ENCODE measurements at places on chromosomes 1 and 21. TPM values are rescaled to one million over a fixed set of nuclear protein-coding genes. Genes with fewer than 3 reads are reported as not detected.

Gene TNNI3K
- 2.8 TPM for total RNA-seq

GRCh38 chr1:46697053-46697452, 21.9 kb downstream of the EFCAB14 start:
- no peak for DNase-seq

Gene ALG14
- 6.2 TPM for total RNA-seq

Gene MARCKSL1
- 17.9 TPM for total RNA-seq

GRCh38 chr1:226355669-226356551, 46.9 kb upstream of the LIN9 start:
- DNase-seq = no peak

DNA sequence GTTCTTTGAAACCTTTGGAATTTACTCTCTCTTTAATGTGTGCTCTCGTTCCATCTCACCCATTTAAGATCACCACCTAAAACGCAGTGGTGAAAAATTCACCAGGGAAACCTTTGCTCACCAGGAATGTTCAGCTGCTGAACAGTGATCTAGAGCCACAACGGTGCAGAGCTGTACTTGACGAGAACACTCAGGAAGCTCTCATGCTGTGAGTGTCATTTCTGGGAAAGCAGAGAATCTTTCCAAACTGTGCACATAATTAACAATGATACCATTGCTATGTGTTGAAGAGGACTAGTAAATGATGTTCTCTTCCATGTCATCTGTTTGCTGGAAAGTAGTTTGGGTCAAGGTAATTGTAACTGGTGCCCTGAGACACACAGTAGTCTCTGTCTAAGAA, 117.1 kb downstream of the ZZZ3 start:
- no peak for DNase-seq

Gene FCRL6
- 2.5 TPM for total RNA-seq

DNA sequence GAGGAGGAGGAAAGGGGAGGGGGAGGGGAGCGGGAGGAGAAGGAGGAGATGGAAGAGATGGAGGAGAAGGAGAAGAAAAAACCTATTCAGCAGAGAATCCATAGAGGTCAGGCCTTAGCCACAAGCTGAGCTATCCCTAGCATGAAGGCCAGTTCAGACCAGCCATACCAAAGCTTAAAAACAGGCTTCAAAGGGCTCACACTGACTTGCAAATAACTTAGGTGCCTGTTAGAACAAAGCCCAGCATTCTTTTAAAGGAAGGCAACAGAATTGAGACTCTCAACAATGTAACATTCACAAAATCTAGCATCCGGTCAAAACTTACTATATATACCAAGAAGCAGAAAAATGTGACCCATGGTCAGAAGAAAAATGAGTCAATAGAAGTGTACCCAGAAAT, 43.6 kb upstream of the IFFO2 start:
- DNase-seq = no peak

- DNase-seq = no peak
Observed at GRCh38 chr1:230010603-230011332, 56.3 kb upstream of the GALNT2 start.

Measured in upper lobe of left lung (tissue), 6 donors.